Mesothelial cell of epicardium (in vitro differentiated cells): ENCODE measurements at places on chromosomes 16 and 17.
A peak's percentile ranks its signal among the peaks of the same experiment; 100 is the strongest.

DNA sequence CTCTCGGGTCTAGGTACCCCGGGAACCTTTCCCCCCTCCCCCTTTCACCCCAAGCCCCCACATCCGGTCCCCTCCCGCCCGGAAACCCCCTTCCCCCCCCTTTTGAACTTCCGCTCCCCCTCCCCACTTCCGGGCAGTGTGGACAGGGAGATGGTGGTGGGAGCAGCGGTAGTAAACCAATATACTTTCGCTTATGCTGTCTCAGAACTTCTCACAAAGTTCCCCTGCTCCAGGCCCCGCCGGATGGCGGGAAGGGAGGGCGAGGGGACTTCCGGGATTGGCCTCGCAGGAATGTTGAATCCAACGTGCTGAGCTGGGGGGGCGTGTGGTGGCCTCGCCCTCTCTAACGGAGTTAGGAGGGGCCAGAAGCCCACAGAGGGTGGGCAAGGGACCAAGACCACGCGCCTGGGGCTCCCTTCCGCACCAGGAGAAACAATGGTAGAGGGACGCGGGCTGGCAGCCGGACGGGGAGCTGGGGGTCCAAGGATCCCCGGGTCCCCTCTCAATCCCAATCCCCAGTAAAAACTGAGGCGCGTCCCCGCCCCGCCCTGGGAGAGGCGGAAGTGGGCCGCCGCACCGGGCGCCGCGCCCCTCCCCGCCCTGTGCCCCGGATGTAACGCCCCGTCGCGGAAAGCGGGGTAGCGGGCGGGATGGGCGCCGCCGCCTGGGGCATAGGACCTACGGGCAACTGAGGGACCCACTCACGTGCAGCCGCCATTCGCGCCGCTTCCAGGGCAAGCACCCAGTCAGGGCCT is 742 bp downstream of the PFN1 start:
- DNase-seq, result peak; percentile 56

DNA sequence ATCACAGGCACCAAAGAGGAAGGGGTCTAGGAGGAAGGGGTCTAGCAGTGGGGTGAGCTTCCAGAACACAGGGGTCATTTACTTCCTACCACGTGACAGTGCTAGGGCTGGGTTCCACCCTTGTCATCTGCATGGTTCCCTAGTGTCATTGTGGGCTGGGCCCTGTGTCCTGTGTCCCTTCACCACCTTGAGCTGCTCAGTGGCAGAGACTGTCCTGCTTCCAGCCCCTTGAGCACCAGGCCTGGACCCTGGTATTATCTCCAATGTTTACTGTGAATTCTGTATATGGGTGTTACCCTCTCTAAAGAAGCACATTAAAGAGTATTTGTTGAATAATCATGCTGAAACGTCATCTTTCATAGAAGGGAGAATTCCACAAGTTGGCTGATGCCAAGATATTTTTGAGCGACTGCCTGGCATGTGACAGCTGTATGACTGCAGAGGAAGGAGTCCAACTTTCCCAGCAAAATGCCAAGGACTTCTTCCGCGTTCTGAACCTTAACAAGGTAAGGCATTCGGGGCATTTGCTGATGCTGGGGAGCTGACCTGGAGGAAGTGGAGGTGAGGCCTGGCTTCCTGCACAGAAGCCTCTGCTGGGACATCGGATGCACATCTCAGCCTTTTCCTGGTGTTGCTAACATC is 5.5 kb downstream of the NARF start:
- no peak for DNase-seq

- DNase-seq, result no peak
Observed at GRCh38 chr17:82917699-82918345, 78.0 kb upstream of the ZNF750 start.

DNA sequence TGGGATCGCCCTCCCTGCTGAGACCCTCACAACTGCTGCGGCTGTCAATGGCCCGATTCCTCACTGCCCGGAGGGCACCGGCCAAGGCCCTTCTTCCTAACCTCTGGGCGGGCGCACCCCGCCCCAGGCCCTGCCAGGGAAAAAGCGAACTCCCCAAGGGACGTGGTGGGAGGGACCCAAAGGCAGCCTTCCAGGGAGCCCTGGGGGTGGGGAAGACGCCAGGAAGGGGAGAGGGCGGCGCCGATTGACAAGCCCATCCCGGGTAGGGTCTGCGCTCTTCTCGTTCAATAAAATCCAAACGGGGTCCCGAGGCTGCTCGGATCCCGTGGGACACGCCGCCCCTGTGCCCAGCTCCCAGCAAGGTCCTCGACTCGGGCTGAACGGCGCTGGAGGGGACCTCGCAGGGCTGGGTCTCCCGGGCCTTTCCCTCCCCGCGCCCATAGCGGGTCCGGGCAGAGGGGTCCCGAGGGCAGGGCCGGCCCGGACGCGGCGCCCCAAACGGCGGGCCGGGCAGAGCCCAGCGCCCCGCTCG is 416 bp downstream of the KIFC3 start:
- DNase-seq, result no peak

GRCh38 chr17:51152766-51153209 is 571 bp upstream of the NME1 start:
- no peak for DNase-seq

DNA sequence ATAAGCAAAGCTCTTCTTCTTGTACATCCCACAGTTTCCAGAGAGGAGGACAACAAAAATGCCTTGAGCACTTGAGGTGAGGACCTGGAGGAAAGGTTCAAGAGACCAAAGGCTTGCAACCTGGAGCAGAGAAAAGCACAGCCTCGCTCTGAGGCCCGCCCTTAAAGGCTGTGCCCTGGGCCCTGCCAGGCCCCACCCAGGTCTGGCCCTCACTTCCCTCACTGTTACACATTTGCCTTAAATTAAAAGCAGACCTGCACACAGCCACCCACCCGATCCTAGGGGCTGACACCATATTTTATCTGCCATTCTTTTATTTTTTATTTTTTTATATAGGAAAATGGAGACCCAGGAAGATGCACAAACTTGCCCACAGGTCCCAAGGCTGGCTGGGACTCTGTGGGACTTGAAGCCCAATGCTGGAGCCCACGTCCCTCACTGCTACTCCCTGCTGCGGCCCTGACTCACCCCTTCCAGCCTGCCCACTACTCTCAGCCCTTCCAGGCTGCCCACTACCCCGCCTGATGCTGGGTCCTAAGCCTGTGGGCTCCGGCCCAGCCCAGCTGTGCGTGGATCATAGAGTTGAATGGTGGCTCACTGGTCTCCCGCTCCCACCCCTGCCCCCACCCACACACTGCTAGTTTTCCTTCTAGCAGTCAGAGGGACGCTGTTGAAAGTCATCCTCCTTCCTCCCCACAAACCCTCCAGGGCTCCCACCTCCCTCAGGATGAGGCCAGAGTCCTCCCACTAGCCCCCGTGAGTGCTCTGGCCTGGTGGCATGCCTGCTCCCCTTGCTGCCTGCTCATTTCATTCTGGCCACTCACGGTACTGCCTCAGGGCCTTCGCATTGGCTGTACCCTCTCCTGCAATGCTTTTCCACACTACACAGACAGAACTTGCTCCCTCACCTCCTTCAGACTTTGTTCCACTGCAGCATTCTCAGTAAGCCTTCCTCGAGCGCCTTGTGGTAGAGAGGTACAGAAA is 77.6 kb upstream of the MED9 start:
- DNase-seq, result no peak

- DNase-seq, result no peak
Observed at GRCh38 chr16:20061132-20061531, 12.6 kb downstream of the GPR139 start.

DNA sequence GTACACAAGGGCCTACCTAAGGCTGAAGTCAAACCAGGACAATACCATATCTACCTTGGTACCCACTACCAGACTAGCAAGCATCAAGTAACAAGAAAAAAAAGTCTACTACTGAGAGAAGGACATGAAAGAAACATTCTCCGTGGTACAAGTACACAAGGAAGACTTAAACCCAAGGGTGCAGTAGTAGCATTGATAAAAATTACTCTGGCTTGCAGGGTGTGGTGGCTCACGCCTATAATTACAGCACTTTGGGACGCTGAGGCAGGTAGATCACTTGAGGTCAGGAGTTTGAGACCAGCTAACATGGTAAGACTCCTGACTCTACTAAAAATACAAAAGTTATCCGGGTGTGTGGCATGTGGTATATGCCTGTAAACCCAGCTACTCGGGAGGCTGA is 386.5 kb upstream of the PMFBP1 start:
- no peak for DNase-seq

- no peak for DNase-seq
Observed at GRCh38 chr16:60905811-60906210, 1130.4 kb downstream of the CDH8 start.

DNA sequence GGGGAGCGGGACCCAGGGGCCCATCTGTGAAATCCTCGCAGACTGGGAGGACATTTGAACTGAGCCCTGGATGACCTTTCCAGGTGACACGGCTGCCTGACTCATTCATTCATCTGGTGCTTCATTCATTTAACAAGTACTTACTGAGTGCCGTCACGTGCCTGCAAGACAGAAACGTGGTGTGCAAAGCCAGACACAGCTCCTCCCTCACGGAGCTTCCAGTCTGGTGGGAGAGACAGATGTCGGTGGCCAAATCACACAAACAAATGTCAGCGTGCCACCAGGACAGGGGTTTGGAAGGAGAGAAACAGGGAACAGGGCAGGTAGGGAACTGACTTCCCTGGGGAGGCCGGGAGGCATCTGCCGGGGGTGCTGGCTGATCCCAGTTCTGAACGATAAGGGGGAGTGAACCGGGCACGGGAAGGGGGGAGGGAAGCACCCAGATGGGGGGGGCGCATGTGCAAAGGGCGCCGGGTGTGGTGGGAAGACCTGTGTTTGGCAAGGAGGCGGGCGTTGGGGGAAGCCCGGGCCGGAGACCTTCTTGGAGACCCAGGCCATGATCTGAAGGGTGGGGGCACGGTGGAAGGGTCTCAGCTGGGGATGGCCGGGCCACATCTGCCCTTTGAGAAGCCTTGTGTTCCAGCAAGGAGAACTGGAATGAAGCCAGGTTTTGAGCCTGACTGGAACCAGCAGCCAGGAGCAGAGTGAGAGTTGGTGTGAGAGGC is 93.6 kb upstream of the CIBAR2 start:
- DNase-seq, result no peak

DNA sequence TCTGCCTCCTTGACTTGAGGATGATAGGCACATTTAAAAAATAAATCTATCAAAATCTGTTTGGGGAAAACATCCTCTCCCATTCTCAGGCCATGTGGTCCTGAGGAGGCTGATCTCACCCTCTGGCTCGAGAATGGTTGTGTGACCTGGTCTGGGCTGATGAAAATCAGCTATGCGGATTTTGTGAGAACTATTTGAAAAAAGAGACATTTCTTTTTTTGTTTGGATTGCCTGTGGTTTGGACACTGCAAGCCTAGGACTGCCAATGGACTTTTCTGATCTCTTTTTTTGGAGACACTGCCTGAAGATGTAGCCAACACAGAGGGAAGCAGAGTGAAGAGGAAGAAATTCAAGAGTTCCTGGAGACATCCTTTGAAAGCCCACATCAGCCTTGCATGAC is 145.9 kb downstream of the HS3ST3B1 start:
- DNase-seq, result no peak

DNA sequence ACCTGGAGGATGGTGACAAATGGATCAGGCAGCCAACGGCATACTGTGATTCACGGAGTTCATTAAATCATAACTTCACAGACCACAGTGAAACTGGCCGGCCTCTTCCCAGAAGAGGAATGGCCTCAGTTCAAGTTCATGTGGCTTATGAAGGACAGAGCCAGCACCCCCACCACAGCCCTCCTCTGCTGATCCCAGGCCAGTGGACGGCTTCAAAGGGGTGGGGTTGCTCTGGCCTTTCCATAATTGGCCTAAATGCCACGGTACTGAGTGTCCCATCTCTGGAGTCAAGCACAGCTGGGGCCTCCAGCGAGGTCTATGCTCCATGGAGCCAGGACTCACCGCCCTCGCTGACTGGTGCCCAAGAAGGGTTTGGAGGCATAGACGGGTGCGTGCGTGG is 21.4 kb downstream of the GALNS start:
- no peak for DNase-seq

DNA sequence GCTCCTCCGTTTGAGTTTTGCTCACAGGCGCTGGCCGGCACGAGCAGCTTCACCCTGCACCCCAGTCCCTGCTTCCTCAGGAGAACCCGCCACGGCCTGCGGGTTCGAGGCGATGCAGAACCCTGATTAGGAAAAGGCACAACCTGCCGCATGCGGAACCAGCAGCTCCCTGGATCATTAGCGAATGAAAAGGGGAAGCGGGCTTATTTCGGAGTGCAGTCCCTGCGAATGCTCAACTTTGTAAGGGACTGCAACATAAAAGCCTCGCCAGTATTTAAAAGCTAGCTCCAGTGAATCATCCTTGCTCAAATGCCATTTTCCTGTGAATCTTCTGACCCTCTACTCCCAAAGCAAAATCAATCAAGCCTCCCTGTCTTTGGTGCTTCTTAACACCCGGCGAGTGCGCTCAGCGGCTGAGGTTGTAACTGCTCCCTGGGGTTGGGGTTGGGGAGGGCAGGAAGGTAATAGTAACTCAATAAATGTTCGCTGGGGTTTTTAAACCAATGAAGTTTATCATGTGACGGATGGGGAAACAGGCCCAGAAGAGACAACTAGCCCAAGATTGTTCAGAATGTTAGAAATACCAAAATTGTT is 678 bp upstream of the AKAP10 start:
- DNase-seq, result no peak

DNA sequence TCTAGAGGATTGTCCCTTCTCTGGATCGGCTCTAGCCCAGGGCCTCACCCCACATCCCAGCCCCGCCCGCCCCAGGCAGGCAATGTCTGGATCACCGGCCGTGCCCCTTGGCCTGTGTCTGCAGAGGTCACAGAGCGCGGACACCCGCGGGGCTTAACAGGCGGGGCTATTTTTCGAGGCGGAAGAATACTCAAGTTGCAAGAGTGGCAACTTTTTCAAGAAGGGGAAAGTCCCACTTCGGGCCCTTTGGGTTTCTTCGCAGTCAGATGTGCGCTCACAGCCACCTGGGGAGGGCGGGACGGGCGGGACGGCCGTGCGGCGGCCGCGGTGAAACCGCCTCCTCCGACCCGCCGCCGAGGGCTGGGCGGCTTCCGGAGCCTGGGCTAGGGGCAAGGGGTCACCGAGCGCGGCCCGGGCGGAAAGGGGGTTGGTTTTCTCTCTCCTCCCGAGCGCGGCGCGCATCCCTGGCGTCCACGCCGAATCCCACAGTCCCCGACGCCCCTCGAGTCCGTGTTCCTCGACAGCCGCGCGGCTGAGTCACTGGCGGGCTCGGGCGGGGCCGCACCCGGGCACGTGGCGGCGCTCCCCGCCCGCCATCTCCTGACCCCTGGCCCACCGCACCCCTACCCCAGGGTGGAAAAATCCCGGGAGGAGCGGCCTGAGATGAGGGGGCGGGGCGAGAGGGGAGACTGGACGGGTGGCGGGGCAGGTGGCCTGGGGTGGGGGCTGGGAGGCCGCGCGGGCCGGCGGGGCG is 1.2 kb upstream of the PFN1 start:
- DNase-seq, result peak; percentile 40

GRCh38 chr16:27977966-27978365 is 85.5 kb downstream of the GSG1L start:
- no peak for DNase-seq

DNA sequence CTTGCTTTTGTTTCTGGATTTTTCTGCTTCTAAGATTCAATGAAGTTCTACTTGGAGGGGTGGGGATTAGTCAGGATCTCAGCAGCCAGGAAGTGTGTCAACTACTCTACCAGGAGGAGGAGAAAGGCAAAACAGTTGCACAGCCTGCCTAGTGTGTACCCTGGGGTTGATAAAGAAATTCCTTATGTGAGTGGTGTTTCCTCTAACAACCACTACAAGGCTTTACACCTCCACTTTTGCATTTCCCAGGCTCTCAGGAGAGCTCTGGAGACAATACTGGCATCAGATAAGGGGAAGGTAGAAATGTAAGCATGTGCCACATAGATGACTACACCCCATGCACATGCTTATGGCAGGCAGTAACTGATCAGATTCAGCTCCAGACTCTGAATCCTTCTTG is 174.6 kb downstream of the TOX3 start:
- DNase-seq, result no peak
